ENCODE measurements at places on chromosomes 3 and 15.

DNA sequence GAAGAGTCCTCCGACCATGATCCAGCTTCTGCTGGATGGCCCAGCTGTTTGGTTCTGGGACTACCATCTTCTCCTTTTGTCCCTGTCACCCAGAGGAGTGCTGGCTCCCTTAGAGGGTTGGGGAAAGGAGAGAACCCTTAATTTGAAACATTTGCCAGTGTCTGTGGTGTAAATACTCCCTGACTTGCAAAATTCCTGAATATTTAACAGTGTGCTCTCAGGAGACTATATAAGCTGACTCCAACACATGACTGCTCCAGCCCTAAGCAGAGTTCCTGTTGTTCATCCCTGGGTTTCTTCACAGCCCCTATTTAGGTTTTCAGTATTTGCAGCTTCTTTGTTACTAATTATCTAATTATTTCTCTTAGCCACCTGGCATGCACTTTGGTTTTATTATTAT lies 133.1 kb downstream of the CPNE4 start:
- H3K27ac ChIP-seq, result no peak overlapping the region
- H3K4me3 ChIP-seq, result no peak overlapping the region
- H3K4me1 ChIP-seq, result no peaks in the 10 kb centered on the region
- no peaks in the 10 kb centered on the region for H3K36me3 ChIP-seq

GRCh38 chr3:113546414-113546893 lies 14.1 kb downstream of the SIDT1 start:
- H3K27me3 ChIP-seq, result no peaks in the 10 kb centered on the region
- H3K4me3 ChIP-seq, result no peak overlapping the region
- no peaks in the 10 kb centered on the region for H3K36me3 ChIP-seq
- H3K4me1 ChIP-seq, result peaks cover 55% of the 10 kb centered on the region

GRCh38 chr15:93882141-93882540 lies 349.2 kb upstream of the MCTP2 start:
- no peaks in the 10 kb centered on the region for H3K4me1 ChIP-seq
- no peak overlapping the region for H3K27ac ChIP-seq
- H3K36me3 ChIP-seq, result no peaks in the 10 kb centered on the region
- peaks cover 2% of the 10 kb centered on the region for H3K27me3 ChIP-seq
- DNase-seq, result no peak
- no peak overlapping the region for H3K4me3 ChIP-seq

DNA sequence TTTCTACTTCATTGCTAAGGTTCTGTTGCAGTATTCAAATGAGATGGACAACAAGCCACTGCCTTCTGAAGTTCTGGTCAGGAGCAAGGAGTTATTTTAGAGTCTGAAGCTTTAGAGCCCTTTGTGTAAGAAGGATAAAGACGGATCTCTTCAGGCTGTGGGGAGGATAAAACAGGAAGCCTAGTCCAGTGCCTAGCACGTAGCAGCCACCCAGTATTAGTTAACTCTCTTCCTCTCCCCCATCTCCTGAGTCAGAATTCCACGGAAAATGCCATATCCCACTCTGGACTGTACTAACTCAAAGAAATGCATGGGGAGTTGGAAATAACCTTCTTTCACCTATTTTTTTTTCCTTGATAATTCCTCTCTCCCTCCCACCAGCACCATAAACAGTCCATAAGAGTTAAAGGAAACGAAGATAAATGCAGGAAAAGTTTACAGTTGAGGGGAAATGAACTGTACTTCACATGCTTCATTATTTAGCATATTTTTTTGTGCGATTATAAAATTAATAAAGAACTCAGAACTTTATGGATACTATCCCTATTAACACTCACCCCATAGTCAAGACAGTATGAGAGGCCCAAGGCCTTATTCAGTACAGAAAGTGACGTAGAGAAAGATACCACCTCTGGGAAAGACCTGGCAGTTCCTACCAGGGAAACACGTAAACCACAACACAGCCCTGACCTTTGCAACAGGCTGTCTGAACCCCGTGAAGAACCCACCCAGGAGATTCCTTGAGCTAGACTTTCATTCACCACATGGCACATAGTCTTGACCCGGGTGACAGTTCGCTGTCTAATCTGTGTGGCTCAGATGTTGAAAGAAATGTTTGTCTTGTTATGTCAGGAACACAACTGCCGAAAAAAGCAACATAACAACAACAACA lies 9.2 kb downstream of the IGF2BP2 start:
- peaks cover 11% of the 10 kb centered on the region for H3K27me3 ChIP-seq
- no peaks in the 10 kb centered on the region for H3K36me3 ChIP-seq
- H3K4me3 ChIP-seq, result no peak overlapping the region
- no peaks in the 10 kb centered on the region for H3K4me1 ChIP-seq

DNA sequence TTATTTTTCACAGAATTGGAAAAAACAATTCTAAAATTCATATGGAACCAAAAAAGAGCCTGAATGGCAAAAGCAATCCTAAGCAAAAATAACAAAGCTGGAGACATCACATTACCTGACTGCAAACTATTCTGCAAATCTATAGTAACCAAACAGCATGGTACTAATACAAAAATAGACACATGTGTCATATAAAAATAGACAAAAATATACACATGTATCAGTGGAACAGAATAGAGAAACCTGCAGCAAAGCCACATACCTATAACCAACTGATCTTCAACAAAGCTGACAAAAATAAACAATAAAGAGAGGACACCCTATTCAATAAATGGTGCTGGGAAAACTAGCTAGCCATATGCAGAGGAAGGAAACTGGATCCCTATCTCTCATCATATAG lies 259.6 kb downstream of the IGSF11 start:
- DNase-seq, result no peak
- H3K27me3 ChIP-seq, result peaks cover 3% of the 10 kb centered on the region
- no peaks in the 10 kb centered on the region for H3K36me3 ChIP-seq
- H3K4me1 ChIP-seq, result no peaks in the 10 kb centered on the region

- H3K4me1 ChIP-seq, result peaks cover 94% of the 10 kb centered on the region
- no peaks in the 10 kb centered on the region for H3K36me3 ChIP-seq
- peak overlapping the region; percentile 77 for H3K27ac ChIP-seq
These were observed 41.4 kb downstream of the CRTC3 start for GRCh38 chr15:90571063-90571541.
